CD8-positive, alpha-beta T cell (primary cell): ENCODE measurements at places on chromosomes 7 and 10.

DNA sequence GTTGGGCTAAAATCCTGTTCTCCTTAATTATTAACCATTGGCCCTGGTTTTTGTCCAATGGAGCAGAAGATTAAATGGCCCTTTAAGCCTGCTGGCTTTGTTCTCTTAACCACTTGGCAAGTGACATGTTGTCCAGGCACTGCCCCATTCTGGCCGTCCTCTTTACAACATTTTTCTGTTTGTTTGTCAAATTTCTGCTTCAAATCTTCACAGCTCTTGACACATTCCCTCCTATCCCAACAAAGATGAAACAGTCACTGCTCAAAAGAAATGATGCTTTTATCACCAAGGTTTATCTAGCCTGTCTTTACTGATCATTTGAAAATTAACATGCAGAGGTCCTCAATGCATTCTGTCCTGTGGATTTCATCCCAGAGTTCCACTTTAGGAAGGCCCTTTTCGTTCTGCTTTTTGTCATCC is 700.4 kb downstream of the KCNMA1 start:
- no peak for DNase-seq

GRCh38 chr7:74006032-74006431 is 21.9 kb upstream of the ELN start:
- no peak for DNase-seq

- DNase-seq, result no peak
Observed at GRCh38 chr10:32104181-32104580, 48.0 kb upstream of the KIF5B start.

DNA sequence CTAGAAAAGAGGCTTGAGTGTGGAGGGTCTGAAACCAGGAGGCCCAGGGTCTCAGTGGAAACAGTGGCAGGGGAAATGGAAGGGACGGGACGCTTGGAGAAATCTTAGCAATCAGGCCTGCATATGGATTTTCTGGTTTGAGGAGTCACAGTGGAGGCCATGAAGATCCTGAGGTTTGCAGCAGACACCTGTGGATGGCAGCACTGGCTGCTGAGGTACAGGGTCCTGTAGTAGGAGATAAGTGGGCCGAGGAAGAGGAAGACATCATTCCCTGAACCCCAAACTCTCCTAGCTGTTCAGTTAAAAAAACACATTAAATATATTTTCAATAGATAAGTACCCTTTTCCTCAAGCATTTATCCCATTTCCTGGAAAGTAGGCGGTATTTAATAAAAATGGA is 208.8 kb upstream of the IGFBP3 start:
- no peak for DNase-seq

DNA sequence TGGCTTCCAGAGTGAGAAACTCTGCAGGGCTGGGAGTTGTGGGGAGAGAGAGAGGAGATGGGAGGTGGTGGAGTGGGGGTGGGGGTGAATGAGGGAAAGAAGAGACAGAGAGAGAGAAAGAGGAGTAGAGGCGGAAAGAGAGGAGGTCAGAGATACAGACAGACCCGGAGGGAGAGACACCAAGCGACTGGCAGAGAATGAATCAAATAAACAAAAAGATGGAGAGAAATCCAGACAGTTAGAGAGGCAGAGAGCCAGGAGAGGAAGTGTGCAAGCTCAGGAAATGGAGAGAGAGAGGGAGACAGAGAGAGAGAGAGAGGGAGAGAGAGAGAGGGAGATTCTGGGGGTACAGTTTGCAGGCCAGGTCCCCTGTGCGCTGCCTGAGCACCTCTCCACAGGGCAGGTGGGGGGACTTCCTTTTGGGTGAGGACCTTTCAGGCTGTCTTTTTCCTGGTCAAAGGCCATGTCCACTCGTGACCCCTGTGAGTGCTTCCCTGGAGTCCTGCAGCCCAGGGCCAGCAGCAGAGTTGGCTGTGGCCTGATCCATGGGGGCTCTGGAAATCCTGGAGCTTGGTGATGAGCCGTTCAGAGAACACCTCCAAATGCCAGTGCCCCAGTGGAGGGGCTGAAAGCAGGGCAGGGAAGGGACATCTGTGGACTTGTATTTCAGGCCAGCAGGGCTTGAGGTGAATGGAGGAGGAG is 25.0 kb upstream of the PCBD1 start:
- DNase-seq, result no peak

DNA sequence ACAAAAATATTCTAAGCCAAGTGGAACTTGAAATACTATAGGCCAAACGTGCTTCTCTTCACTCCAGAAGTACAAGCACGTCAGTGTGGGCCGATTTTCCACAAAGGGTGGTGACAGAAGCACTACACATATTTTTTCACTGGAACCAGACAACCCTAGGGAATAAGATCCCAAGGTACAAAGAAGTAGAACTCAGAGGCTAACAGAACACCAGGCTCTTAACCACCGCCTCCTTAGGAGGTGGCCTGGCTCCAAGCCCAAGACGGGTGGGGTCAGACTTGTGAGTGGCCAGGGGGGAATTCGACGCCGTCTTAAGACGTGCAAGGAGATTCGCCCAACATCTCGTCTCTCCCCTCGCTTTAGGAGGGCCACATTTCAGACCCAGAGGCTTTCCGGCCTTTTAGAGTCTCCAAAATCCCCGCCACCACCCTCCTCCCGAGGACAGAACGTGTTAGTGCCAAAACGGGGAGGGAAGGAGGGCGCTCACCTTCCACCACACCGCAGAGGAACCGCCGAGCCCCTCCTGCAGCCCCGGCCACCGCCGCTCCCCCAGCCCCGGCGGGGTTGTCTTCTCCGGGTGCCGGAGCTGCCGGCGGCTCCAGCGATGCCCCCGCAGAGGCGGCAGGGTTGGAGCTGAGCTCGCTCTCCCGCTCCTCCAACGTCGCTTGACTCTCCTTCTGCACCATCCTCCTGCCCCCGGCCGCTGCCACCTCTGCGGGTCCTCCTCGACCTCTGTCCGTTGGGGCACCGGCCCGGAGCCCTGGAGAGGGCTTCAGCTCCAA is 716 bp downstream of the OGA start:
- no peak for DNase-seq

GRCh38 chr10:78336402-78336791 is 302.7 kb downstream of the RPS24 start:
- DNase-seq, result no peak
